ENCODE measurements at places on chromosomes 5 and 9.

DNA sequence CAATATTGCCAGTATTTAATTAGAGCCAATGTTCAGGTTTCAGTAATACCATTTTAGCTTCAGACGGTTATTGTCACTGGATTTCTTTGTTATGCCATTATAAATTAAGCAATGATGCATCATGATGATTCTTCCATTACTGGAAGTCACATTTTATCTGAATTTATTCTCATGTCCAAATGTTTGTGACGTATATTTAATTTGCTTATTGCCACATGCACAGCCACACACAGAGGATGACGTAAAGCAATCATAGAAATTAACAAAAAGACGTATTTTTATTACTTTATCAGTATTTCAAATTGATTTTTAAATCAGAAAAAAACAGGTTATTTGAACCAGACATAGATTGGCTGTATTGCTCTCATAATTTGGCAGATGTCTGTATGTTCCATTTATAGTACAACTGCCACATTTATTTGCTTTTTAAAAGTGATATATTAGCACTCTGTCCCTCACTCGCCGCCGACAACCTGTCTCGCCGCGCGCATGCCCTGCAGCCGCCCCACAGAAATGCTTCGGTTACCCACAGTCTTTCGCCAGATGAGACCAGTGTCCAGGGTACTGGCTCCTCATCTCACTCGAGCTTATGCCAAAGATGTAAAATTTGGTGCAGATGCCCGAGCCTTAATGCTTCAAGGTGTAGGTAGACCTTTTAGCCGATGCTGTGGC, 970.9 kb downstream of the CDH12 start:
- no peak for DNase-seq

- DNase-seq, result no peak
These were observed 318.3 kb downstream of the CHSY3 start for GRCh38 chr5:130222573-130222972.

- DNase-seq, result no peak
These were observed 44.3 kb upstream of the COL5A1 start for GRCh38 chr9:134597041-134597913.

DNA sequence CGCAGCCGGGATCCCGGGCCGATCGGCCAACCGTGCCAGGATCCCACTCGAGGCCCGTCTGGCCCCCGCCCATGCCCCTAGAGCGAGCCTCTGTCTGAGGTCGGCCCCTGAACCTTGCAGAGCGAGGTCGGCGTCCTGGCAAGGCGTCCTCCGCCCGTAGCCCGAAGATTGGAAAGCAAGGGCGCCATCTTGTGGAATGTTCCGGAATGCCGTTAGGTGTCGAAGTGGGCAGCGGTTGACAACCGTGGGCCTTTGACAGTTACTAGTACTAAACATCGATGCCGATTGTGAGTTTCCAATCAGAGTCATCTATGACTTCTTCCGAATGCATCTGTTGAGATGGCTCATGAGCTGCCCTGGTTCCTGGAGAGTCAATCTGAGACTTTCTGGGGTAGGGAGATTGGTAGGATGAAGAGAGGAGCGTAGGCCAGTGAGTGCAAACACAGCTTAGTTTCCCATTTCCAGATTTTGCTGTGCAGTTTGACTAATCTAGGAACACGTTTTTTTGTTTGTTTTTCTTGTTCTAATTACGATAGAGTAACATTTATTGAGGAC, 923 bp upstream of the PLK2 start:
- peak; percentile 73 for DNase-seq

DNA sequence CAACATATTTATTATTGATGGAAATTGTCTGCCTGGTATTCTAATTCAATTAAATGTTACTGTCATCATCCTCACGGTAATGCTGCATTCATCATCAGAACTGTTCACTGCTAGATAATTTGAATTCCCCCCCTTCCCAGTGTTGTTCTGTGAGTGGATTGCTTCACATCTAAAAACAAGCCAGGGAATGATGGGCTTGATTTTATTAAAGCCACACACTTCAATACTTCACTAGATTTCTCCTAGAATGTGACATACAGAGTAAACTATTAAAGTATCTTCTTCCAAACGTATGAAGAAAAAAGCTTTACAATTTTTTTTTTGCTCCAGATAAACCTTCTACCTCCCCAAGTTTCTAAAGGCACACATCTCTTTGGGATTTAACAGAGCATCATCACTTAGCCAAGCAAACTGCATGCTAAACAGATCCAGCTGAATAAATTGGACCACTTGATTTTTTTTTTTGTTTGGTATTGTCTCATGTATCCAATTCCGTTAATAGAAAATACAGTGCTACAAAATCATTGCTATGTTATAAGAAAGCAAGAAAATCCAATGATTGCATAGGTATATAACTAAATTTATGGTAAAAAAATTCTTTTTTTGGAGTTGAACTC, 692.4 kb downstream of the MTRR start:
- DNase-seq, result no peak

DNA sequence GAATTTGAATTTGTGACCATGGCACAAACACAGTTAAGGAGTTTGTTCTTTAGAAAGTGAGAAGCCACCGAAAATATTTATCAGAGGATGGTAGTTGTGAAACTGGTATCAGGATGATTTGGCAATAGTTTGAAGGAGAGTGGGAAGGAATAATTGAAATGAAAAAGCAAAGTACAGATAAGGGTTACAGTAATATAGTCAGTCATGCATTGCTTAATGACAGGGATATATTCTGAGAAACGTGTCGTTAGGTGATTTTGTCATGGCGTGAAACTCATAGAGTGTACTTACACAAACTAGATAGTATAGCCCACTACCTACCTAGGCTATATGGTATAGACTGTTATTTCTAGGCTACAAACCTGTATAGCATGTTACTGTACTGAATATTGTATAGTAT, 84.2 kb downstream of the GPBP1 start:
- no peak for DNase-seq

Data from NCI-H2081 (cell line).